ENCODE measurements at places on chromosomes 2 and 18.

- DNase-seq: no peak
Observed at GRCh38 chr2:11344956-11345677, 681 bp upstream of the ROCK2 start.

GRCh38 chr2:200963124-200963917, at the start of gene ORC2:
Gene ORC2, minus strand, starts transcription at chr2:200963660. Its CDS starts 5,537 bp downstream, at chr2:200958123.
- DNase-seq: peak; percentile 93

DNA sequence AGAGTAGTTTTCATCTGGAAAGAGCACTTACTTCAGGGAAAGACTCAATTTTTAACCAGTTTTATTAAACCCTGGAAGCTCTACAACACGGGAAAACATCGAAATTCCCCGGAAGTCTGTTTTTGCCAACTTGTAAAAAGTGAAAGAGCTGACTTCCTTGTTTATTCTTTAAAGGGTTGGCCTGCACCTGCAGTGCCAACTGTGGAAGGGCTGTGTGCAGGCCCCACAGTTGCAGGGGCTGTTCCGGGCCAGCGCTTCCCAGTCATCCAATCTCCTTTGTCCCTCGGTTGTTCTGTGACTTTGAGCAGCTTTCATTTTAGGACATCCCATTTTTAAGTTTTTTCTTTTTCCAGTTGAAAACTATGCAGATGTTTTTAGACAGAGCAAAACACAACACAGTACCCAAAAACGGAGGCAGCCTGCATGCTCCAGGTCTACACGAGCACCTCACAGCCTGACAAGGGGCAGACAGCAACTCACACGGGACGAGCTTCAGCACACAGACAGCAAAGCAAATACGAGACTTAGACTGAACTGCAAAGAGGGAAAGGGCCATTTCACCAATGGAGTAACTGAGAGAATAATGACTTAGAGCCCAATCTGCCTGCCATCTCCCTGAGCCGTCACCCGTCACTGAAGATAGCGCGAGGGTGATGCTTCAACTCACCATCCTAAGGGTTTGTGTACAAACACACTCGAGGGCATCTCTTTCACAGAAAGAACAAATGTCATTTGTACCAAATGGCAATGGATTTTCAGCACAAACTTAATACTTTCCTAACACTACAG, 70.6 kb downstream of the EMILIN2 start:
- DNase-seq: no peak

GRCh38 chr2:182597570-182598295, 118.3 kb upstream of the DNAJC10 start:
- no peak for DNase-seq

DNA sequence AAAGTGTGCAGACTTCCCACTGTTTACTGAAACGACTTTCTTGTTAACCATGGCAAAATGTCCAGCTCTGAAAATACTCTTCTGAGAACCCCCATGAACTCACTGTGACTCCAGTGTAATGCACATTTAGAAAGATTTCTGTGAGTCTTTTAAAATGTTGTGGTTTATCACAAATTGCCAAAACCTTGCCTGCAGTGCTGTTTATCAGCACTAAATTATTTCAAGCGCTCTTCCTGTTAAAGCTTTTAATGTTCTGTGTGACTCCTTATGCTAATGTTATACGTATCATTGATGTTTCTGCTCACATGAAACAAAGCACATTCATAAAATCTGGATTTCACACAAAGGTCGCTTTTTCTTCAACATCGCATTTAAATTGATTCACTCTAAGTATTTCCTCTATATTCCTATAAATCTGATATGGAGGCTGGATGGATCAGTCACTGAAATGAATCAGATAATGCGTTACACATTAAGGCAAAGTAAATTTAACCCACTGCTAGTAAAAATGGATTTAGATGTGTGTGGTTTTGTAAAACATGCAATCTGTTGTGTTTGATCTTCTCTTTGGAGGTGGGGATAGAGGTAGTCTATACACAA, 521.2 kb downstream of the NYAP2 start:
- DNase-seq: no peak

DNA sequence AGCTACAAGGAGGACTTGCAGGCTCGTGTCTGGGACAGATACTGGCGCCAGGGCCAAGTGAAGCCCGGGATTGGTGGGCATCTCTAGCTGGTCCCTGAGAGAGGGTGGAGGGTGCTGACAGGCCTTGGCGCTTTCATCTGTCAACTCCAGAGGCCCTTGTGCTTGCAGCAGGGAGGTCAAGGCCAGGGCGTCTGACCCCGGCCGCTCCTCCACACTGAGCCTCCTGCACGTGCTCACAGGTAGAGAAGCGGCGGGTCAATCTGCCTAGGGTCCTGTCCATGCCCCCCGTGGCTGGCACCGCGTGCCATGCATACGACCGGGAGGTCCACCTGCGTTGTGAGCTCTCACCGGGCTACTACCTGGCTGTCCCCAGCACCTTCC, 9.5 kb downstream of the CAPN10 start:
- no peak for DNase-seq

- no peak for DNase-seq
Observed at GRCh38 chr2:10180229-10180628, 57.7 kb downstream of the RRM2 start.

GRCh38 chr2:112077814-112078213, 22.7 kb downstream of the TMEM87B start:
- DNase-seq: no peak

DNA sequence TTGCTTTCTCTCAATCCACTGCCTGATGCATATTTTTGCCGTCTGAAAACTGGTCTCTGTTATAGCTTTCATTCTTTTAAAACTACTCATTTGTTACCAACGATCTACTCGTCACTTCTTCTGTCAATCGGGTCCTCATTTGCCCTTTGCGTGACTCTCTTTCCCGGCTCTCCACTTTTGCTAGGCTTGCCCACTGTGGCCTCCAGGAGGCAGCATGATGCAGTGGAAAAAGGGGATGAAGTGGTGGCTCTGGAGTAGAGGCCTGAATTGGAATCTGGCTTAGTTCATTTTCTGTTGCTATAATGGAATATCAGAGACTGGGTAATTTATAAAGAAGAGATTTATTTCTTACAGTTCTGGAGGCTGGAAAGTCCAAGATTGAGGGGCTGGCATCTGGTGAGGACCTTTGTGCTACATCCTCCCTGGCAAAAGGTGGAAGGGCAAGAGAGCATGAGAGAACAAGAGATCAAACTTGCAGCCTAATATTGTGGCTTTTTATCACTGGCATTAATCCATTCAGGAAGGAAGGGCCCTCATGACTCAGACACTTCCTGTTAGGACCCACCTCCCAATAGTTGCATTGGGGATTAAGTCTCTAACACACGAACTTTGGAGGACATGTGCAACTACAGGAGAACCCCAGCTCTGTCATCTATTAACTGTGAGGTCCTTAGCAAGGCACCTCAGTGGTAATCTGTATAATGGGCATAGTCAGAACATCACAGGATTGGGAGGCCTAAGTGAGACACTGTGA, 15.4 kb downstream of the GDF7 start:
- no peak for DNase-seq

- no peak for DNase-seq
Observed at GRCh38 chr2:85852152-85852840, 36.5 kb downstream of the ST3GAL5 start.

GRCh38 chr2:208150956-208151355, 5.0 kb upstream of the CRYGB start:
- no peak for DNase-seq

- no peak for DNase-seq
Observed at GRCh38 chr2:182101263-182101662, 115.6 kb downstream of the PPP1R1C start.

DNA sequence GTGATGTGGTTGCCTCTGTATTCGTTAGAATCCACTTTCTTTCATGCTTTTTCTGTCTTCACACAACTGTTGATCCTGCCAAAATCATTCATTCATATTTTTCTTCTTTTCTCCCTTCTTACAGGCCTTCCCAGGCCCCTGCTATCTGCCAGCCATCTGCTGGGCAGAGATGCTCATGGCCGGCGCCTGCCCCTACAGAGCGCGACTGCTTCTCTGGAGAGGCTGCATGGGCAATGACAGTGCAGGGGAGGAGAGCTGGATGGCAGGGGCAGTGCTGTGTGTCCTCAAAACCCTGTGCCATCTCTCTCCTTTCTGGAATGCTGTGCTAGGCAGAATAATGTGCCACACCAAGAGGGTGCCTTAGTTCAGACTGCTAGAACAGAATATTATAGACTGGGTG, 125.2 kb downstream of the INHBB start:
- DNase-seq: no peak

GRCh38 chr2:317501-318424, 29.9 kb upstream of the ALKAL2 start:
- DNase-seq: no peak

GRCh38 chr2:102606353-102606752, 13.0 kb upstream of the SLC9A2 start:
- DNase-seq: no peak

- DNase-seq: no peak
Observed at GRCh38 chr18:59871711-59872362, 28.0 kb upstream of the PMAIP1 start.

DNA sequence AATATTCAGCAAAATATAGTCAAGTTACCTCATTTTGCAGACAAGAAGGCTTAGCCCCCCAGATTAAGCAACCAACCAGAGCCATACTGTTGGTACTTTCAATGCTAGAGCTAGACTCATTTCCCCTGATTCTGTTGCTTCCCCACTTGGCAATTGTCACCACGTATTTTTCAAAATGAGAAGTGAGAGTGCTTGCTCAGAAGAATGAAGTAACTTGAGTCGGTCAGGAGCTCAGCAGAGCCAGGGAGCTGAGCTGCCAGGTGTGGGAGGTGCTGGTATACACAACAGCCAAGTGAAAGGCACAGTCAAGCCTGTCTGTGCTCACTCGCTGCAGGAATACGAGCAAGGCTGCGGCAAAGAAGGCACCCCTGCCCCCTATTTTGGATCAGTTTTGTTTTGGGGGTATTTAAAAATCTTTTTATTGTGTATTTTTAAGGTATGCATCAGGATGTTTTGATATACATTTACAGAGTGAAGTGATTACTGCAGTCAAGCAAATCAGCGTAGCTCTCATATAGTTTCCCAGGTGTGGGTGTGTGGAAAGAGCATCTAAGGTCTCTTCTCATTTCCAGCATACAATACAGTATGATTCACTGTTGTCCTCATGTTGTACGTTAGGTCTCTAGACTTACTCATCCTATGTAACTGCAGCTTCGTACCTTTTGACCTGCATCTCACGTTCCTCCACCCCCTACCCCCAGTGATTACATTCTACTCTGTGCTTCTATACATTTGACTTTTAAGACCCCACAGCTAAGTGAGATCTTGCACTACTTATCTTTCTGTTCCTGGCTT, 62.4 kb downstream of the MRPS9 start:
- DNase-seq: no peak

DNA sequence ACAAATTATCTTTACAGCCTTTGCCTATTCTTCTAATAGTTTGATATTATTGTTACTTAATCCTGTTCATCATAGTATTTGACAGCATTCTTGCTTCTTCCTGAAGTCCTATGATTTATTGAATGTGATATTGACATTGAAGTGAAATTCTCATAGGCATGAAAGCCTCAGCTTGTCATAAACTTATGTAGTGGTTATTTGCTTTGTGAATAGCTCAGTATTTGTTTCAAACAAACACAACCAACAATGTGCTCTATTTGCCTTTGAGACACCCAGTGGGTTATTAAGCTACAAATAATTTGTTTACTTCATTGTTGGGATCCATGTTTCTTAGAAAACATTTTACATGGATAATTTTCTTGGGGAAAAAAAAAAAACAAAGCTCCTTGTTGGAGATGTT, 57.2 kb downstream of the TTC39C start:
- peak; percentile 41 for DNase-seq

DNA sequence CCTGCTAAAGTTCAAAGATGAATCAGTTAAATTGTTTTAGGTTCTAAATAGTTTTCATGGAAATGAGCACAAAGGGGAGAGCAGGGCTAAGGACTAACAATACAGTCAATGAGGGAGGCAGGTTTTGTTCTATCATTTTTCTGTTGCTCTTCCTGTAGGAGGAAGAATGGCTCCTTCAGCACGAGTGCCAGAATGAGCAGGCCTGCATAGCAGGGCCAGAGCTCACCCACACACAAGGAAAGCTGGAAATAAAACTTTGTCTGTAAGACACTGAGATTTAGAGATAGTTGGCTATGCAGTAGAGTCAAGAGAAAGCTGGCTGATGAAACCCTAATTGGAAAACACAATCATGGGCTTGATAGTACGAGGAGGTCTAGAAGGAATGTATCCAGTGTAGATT, 313.3 kb downstream of the MBD2 start:
- no peak for DNase-seq

- DNase-seq: no peak
Observed at GRCh38 chr2:38948387-38948882, 58.8 kb downstream of the ARHGEF33 start.

- DNase-seq: no peak
Observed at GRCh38 chr18:24364177-24364576, 33.4 kb downstream of the OSBPL1A start.

GRCh38 chr2:64700133-64700809, 46.6 kb upstream of the SERTAD2 start:
- DNase-seq: no peak

GRCh38 chr2:156841321-156841720, 405.1 kb downstream of the GPD2 start:
- no peak for DNase-seq

DNA sequence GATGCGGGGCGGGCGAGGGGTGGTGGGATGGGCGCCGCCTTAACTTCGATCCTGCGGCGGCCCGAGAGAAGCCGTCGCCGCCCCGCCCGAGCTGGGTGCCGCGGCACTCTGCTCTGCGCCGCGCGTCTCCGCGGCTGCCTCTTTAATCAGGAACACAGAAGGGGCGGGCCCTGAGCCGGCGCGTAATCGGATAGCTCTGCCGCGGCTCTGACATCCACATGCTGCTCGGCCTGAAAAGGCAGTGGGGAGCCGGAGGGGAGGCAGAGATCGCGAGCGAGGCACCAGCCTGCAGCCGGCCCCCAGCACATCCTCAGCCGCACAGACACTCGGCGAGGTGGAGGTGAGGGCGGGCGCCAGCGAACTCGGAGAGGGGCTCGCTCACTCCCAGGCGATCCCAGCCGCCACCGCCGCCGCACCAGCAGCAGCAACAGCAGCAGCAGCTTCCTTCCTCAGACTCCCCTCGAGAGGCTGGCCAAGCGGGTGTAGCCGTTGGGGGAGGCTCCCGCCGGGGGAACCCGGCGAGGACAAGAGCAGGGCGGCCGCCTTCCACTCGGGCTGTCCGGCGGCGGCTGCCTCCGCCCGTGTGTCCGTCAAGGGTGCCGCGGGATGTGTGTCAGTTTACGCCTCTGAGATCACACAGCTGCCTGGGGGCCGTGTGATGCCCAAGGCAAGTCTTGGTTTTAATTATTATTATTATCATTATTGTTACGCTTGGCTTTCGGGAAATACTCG, at the start of gene NRP2:
NRP2 (plus strand) TSS at position 263 of the 732 bp plus-strand sequence. CDS start 790 bp downstream, outside the sequence.
- peak; percentile 51 for DNase-seq

DNA sequence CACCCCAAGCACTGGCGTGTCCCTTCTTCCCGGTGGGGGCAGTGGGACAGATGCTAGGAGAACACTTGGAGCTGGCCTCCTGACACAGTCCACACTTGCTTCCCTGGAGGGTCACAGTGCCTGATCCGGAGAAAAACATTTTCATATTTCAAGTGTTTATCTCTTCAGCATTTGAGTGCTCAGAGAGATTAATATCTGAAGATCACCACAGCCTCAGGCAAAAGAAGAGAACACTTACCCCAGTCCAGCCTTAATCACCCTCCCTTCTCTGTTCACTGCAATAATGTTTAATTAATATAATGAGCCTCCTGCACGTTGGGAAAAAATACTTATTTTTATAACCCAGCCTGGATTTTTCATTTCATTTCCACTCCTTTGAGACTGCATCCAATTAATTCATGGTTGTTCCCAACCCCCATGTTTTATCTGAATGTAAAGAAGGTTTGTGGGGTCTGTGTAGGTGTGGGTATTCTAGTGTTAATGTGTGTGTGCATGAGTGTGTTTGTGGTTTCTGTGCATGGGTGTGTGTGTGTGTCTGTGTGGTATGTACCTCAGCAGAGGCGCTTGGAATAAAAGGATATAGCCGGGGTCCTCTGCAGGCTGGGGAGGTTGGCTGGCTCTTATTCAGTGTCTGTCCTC, 72.1 kb downstream of the NRP2 start:
- DNase-seq: no peak
